ENCODE measurements at places on chromosomes 6 and 20.

DNA sequence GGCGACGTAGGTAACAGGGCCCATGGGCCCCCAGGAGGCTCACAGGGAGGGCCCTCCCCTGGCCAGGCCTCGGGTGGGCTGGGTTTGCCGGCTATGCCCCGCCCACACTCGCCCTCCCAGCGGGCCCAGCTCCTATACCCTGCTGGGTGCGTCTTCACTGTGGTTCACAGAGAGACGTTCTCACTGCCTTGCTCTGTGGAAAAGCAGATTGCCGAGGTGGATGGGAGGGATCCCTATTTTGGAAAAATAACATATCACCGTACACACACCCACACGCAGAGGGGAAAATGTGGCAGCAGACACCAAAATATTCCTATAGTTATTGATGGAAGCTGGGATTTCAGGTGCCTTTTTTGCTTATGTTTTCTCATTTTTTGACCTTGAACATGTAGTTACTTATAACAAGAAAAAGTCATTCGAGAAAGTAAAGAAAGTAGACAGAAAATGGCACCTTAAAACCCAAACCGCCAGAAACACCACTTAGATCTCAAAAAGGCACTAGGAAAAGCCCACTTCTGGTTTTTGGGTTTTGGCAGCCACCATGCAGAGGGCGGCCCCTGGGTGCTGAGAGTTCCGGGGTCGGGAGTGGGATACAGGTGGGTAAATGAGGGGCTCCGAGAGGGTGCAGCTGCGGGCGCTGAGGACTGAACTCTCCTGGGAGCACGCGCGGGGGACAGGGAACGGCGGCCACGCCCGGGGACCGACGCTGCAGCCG lies 49.4 kb downstream of the TMEM242 start:
- DNase-seq = peak; percentile 54

GRCh38 chr6:154930451-154930851 lies 64.7 kb upstream of the TIAM2 start:
- no peak for DNase-seq

DNA sequence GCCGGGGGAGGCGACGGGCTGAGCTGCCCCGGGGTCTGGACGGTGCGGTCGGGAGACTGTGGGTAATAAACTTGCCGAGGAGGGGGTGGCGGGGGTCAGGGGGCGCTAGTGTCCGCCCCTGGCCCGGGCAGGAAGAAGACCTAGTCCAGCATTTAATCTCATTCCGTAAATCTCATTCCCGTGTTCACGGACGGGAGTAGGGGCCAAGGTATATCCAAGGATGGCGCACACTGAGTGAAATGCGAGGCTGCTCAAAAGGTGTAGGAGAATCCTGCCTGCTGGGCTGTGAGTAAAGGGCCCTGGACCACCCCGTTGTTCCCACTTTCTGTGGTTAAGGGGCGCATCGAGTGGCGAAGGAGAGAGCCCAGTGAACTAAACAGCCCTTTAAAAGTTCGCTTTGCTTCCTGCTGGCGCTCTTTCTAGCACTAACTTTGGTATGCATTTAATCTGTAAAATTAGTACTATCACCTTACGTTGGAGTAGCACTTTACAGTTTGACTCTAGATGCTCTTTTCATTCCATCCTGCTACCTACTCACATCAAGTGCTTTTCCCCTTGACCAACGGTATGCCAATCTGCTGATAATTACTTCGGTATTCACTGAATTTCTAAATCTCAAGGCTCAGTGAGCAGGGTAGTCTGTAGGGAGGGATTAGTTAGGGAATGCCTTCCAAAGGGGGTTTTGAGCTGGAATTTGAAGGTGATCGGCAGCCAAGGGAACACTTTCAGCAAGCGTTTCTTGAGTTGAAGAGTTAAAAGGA lies 730 bp downstream of the PARD6B start:
- DNase-seq = no peak

DNA sequence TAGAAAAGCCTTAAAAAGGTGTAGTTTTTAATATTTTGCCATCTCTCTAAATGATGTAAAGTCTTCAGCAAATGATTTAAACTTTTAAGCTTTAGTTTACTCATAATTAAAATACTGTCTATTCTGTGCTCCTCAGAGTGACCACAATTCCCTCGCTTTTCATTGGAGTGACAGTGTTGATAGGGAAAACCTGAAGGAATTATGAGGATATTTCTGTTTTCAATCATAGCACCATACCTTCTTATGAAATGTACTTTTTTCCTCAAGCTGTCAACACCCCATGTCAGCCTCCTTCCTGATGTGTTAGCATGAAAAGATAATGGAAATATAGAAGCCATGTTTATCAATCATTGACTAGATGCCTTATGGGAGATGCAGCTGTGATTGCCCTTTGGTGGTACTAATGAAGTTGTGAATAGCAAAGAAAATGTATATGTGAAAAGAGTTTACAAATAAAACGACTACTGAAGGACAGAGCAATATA lies 145.4 kb upstream of the EYS start:
- no peak for DNase-seq

DNA sequence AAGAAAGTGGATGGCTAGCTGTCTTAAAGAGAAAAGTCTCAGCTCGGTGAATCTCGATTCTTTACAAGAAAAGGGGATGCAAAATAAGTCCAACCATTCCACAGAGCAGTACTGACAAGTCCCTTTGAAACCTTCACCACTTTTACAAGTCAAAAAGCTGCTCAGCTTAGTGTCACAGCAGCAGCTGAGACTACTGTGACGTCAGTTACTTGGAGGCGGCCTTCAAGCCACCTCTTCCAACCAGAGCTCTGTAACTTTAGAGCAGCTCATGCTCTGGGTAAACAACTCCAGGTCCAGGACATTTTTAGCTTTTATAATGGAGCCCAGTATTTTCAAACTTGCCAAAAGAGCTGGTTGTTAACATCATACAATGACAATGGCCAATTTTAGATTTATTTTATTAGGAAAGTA lies at the start of gene KIAA0408:
Gene KIAA0408 (minus strand): TSS at position 159 of the 411 bp plus-strand sequence. CDS start 5,408 bp downstream, outside the sequence.
- no peak for DNase-seq

All from stimulated activated CD8-positive, alpha-beta memory T cell treated with anti-CD3 and anti-CD28 coated beads, Interleukin-15, amount 100 ng/mL, for 1 hour (primary cell).